NB4 (cell line): ENCODE measurements at places on chromosomes 7 and 10.

- no peak for DNase-seq
Observed at GRCh38 chr7:47570649-47571050, 11.3 kb downstream of the TNS3 start.

DNA sequence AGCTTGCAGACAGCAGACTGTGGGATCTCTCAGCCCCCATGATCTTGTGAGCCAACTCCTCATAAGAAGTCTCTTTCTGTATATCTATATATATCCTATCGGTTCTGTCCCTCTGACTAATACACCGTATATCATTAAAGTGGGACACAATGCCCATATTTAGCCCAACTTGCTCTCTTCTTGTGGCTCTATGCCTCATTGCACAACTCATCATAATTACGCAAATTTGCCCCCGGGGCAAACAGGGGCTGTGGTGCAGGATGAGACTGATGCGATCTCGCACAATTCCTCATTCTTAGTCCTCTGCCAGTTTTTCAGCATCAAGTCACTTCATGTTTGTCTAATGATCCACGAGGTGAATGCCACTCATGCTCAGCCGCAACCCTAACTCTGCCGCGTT is 183.2 kb downstream of the PRPF18 start:
- peak; percentile 80 for DNase-seq

DNA sequence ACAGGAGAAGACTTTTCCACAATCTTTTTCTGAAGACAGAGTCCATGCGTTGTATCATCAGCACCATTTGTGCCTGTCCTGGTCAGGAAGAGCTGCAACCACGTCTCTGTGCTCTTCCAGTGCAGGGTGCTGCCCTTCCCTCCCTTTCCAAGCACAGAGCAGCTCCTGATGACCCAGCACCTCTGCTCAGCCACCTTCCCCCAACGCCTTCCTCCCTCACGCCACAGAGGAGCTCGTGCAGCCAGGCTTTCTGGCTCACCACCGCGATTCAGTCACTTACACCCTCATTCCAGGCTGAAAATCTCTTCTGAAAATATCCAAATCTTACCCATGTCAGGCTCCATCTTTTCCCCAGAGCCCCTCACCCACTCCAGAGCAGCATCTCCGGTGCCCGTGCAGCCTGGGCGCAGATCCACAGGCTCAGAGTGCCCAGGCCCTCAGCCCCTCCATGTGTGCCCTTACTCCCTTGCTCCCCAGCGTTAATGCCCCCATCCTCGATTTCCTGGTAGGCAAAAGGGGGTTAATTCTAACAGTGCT is 181.5 kb downstream of the DIP2C start:
- no peak for DNase-seq

- DNase-seq, result no peak
Observed at GRCh38 chr10:43866712-43867111, 218.0 kb upstream of the ZNF32 start.

- DNase-seq, result no peak
Observed at GRCh38 chr7:91771921-91772815, 108.3 kb downstream of the MTERF1 start.

GRCh38 chr10:125482108-125482507 is 200.9 kb downstream of the TEX36 start:
- no peak for DNase-seq

DNA sequence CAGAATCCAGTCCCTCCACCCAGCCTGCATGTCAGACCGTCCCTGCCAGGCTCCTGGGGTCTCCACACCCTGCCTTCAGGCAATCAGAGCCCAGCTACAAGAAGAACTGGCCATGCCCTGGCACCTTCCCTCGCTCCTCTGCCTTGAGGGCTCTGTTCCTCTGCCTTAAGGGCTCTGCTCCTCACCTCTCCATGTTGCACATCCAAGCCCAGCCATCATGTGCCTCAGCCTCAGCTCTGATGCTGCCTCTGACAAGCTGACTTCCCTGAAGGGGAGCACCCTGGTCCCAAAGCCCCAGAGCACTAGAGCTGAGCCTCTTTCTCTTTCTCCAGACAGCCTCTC is 50.3 kb upstream of the ANTXRL start:
- no peak for DNase-seq

GRCh38 chr7:139774376-139774775 is 3.4 kb downstream of the HIPK2 start:
- DNase-seq, result no peak

- peak; percentile 49 for DNase-seq
Observed at GRCh38 chr7:38929460-38930171, 20.6 kb upstream of the VPS41 start.

DNA sequence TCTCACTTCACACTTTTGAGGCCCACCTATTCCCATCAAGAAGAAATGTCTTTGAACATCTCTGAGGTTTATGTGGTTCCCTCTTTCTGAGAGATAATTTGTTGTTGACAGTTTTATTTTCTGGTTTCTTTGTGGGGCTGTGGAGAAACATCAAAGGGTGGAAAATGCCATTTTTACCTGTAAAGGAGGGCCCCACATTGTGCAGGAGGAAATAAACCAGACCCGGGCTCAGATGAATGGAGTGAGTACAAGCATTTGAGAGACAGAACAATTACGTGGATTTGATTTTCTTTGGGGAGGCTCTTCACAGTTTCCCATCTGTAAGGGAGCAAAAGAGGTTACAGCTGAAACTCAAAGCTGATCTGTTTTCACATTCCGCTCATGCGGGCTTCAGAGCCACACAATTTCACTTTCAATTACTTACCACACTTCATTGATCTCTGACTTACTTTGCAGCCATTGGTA is 29.8 kb downstream of the ITPRIP start:
- no peak for DNase-seq

GRCh38 chr10:10591715-10592341 is 425.8 kb upstream of the CELF2 start:
- no peak for DNase-seq

DNA sequence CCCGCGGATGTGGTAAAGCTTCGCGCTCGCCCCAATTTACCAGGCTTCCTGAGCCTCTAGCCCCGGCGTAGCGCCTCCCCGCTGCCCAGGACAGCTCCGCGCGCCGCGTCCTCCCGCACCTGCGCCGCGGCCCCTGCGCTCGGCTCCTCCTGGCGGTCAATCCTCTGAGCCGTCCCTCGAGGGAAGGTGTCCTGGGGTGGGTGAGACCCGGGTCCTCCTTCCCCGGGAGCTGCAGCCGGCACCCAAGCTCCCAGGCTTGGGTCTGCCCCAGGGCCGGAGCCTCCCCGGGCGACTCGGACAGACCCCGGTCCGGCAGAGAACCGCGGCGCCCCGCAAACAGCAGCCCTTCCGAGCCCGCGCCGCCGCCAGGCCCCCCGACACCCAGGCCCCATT is 512 bp downstream of the OSBPL3 start:
- DNase-seq, result peak; percentile 90

DNA sequence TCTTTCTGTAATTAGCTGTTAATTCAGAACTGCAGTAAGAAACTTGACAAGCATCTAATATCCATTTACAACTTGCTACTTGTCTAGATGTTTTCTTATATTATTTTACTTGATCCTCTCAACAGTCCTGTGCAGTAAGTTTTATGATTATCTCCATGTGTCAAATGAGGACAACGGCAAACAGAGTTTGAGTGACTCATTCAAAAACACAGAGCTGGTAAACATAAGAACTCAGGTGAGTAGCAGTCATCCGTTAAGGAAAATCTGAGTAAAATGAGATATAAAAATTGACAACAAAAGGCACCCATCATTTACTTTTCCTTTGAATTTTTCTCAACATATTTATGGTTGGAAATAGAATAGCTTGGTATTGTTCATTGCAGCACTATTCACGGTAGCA is 19.0 kb upstream of the TARP start:
- no peak for DNase-seq

- peak; percentile 36 for DNase-seq
Observed at GRCh38 chr7:29035044-29035740, 77.1 kb upstream of the TRIL start.

- DNase-seq, result peak; percentile 68
Observed at GRCh38 chr10:120948889-120949608, 97.9 kb downstream of the WDR11 start.

GRCh38 chr7:152896217-152896616 is 136.7 kb downstream of the ACTR3B start:
- no peak for DNase-seq

- no peak for DNase-seq
Observed at GRCh38 chr7:50151001-50151400, 58.0 kb upstream of the ZPBP start.

GRCh38 chr7:138564365-138564764 is 104.3 kb downstream of the TRIM24 start:
- peak; percentile 75 for DNase-seq

DNA sequence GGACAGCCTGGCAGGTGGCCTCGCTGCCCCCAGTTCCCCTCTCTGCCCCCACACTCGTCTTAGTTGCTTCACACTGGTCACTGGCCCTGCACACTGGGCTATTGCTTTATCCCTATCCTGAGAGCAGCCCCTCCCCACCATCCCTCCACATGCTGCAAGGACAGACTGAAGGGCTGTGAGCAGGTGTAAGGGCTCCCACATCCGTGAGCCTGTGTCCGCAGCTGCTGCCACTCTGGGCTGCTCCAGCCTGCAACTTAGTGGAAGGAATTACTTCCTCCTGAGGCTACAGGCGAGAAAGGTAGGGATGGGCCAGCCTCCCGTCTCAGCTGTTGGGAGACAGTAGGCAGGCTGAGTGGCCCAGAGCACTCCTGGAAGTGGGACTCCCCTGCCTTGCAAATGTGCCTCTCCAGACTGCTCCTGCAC is 3.8 kb downstream of the RARRES2 start:
- no peak for DNase-seq

DNA sequence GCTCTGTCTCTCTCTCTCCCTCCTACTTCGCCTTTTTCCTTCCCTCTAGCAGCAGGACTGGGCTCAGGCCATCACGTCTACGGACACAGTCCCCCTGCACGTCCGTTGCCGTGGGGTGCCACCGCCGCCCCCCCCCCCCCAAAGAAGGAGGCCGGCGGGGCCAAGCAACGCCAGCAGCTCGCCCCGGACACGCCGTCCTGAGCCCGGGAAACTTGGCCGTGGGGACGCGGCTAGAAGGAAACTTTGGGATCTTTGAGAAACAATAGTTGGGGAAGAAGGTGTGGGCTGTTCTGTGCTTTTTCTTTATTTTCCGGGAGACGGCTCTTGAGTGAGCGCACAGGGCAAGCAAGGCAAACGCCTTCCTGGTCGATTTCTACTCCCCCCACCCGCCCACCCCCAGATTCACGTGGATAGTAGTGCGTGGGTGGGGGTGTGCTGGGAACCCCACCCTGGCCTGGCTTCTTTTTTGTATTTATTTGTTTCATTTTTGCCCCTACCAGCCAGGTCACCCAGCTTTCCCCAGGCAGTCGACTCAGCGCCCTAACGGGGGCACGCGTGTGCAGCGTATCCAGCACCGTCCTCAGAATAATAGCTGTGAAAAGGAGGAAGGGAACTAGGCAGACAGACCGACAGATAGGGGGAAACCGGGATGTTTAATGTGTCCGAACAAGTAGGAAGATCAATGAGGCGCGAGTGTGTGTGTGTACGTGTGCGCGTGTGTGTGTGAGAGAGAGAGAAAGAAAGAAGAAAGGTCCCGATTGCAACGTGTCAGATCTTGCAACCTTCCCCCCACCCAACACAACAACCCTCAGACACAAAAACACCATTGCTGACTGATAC is 1.4 kb downstream of the MXI1 start:
- DNase-seq, result peak; percentile 78

- DNase-seq, result no peak
Observed at GRCh38 chr10:132477066-132477397, 60.6 kb upstream of the INPP5A start.

DNA sequence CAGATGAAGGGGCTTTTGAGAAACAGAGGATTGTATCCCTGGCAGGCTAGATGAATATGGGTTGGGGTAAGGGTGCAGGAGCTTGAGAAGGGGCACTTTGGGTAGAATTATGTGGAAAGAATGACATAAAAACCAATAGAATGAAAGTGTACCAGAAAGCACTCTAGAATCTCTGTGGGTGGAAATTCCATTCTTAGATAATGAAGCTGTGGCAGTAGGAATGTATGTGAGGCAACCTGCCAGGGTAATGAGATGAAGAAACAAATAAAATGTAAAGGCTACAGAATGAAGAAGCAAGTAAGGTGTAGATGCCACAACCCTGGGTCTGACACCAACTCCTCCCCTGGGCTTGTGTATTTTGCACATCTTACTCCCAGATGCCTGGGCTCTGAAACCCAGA is 16.8 kb downstream of the NOBOX start:
- DNase-seq, result no peak

- DNase-seq, result no peak
Observed at GRCh38 chr10:101216207-101217043, 12.8 kb downstream of the LBX1 start.

DNA sequence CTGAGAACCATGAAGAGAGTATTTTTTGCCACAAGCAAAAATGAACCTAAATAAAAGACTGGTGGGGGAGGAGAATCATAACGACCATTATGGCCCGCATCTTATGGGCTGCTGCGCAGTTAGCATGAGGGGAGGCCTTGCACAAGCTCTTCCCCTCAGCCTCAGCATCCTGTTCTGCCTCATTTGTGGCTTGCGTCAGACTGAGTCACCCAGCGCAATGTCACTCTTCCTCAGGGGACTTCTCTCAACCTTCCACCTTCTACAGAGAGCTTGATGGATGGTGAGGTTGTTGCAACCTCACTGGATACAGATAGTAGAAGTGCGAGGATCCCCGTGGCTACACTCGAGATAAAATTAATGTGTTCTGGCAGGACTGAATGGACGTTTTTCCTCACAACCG is 16.8 kb upstream of the GPR15LG start:
- DNase-seq, result peak; percentile 99

DNA sequence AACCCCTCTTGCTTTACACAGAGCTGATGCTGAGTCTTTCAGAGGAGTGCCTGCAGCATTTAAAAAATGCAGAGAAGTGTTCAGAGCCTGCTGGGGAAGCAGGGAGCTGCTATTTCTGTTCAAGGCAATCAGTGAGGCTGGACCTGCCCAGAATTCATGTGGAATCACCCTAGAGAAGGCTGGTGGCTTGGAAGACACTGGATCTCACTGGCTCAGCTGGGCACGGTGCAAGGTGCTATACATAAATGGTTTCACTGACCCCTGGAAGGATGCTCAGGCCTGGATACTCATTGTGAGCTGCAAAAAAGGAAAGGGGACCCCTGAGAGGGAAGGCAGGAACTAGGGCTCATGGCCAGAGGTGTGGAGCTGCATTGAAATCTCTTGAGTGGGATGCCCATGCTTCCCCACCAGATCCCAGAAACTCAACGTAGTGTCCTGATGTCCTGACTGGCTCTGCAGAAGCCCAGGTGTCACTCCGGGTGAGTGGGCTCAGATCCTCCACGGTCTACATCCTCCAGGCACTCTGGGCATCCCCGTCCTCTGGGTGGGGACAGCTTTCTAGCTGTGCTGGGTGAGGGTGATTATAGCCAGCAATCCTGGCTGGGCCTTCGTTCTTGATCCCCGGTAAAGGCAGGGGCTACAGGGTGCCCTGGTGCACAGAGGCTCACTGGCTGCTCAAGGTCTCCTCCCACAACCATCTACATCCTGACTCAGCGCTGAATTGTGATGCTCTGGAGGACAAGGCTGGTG is 77.2 kb upstream of the TNS3 start:
- no peak for DNase-seq

- no peak for DNase-seq
Observed at GRCh38 chr10:86347856-86348255, 18.7 kb downstream of the GRID1 start.
